ENCODE measurements at places on chromosomes 6 and 20.

DNA sequence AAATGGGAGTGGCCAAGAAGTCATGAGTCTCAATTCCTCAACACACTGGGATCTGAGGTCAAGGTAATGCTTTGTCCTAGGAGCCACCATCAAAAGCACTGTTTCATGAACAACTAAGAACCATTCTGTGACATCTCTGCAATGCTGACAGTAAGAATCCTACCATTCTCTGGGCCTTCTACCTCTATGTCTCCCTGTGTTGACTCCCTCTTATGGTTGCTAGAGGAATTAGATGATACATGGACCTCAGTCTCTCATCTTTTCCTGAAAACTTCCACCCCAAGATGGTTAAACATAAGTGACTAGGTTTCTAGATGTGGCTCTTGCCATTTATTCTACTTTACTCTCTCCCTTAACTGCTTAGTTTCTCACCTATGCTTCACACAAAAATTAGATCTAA is 9.1 kb downstream of the MTRF1L start:
- no peak for DNase-seq

GRCh38 chr6:87068795-87069194 is 26.1 kb downstream of the CGA start:
- no peak for DNase-seq

GRCh38 chr6:34352305-34352937 is 40.0 kb downstream of the NUDT3 start:
- DNase-seq: no peak

DNA sequence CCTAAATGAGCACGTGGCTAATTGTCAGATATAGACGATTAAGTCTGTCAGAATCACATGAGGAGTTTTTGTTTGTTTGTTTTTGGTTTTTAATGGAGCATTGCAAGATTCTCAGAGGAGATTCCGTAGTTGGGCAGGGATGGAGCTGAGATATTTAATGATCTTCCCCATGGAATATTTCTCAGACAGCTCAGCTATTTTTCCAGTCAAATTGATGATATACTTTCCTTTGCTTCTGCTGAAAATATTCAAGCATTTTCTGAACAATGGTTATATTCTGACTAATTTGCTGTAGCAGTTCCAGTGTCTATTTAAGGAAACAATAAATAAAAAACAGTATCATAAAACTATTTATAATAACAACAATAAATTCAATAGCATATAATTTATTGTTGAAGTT is 348.4 kb downstream of the KIF16B start:
- DNase-seq: no peak

GRCh38 chr6:157099912-157100593 is 223.3 kb downstream of the TMEM242 start:
- no peak for DNase-seq

GRCh38 chr6:14638906-14639761 is 521.6 kb downstream of the CD83 start:
- DNase-seq: no peak

DNA sequence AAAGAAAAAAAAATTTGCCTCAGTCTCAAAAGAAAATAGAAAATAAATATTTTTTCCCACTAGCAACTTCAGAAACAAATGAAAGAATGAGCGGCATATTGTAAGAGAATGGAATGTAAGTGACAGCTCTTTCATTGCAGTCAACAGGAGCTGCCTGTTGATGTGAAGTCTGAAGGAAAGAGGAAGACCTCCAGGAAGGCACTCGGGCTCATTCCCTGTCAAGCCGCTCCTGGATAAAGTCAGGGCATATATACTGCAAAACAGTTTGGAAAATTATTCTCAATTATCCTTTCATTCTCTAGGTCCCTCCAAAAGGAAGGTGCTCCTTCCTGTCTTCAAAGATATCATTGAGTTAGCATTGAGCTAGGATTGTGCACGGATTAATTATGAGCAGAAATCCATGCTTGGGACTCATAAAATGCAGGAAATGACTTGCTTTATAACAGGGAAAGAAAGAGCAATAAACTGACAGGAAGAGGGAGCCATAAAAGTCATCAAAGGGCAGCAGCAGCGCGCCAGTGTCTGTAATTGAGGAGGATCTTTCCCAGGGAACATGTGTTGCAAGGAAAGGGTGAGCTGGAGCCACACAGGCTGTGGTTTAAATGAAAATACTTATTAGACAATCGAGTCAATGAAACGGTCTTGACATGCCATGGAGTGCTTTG is 218.2 kb downstream of the C6orf118 start:
- peak; percentile 14 for DNase-seq

DNA sequence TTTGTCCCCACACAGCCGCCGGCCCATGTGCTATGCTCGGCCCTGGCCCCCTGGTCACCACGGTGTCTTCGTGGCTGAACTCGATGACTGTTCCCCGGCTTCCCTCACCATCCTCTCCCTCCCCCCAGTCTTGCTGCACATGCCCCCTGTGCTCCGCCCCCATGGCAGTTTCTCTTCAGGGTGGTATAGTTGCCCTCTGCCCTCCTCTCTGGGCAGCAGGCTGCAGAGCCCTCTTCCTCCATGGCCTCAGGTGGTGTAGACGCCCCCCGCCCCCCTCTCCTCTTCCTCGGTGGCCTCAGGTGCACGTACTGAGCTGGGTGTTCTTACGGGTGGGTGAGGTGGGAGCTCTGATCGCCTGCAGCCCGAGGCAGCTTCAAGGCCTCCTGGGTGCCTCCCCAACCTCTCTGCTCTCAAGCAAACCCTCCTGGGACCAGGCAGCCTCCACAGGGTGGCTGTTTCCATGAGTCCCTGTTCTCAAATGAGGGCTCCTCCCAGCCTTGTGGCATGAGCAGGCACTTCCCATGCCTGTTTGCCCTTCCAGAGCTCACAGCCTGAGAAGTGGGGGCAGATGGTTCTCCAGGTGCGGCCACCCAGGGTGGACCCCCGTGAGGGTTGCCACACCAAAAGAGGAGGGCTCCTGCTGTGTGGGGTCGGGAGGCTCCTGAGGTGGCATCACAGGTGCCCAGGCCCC is 24.8 kb downstream of the COL20A1 start:
- DNase-seq: no peak

DNA sequence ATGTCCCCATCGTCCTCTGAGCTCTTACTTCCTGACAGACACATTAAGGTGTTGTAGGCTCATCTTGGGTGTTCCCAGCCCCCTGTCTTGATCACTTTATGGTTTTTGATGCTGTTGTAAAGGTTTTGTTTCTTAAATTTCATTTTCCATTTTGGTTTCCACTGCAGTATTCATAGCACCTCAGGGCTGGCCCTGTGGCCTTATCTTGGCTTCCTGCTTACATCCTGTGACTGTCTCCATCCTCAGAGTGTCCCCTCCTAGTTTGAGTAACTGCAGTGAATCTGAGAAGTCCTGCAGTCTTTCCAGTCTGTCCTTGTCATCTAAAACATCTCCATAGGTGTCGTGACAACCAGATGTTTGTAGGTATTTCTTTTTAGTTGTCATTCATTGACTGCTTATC is 50.9 kb downstream of the JARID2 start:
- no peak for DNase-seq

DNA sequence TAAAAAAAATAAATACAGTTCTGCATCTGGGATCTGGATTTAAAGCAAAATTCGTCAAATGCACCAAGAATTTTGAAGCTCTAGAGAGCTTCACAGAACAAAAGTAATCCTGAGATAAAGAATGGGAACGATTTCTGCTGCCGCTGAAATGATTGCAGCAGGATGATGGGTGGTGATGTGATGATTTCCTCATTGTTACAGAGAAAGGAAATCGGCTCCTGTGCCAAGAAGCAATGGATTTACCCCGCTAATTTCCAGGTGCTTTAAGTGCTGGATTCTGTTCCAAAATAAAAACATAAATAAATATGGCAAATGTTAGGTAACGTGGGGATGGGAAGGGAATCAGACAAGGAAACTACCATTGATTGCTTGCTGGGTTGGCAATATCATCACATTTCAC is 1067.9 kb upstream of the MAP3K7 start:
- no peak for DNase-seq

GRCh38 chr6:130457605-130458004 is 91.8 kb downstream of the TMEM200A start:
- no peak for DNase-seq

DNA sequence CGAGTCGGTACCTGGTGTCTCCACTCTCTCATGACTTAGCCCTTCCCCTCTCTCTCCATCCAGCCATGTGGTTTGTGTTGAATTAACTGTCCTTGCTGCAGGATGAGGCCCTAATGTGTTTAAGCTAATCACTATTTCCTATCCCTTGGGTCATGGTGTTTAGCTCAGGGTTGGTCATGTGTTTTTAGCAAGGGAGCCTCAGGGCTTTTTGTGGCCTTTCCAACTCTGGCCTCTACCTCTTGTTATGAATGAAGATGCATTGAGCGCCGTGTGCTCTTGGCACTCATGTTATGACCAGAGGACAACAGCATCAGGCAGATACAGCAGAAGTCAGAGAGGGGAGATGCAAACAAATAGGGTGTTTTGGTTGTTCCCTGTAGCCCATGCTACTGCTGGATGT is 674.2 kb upstream of the FLRT3 start:
- DNase-seq: no peak

- no peak for DNase-seq
These were observed 10.6 kb downstream of the NFATC2 start for GRCh38 chr20:51531712-51532456.

DNA sequence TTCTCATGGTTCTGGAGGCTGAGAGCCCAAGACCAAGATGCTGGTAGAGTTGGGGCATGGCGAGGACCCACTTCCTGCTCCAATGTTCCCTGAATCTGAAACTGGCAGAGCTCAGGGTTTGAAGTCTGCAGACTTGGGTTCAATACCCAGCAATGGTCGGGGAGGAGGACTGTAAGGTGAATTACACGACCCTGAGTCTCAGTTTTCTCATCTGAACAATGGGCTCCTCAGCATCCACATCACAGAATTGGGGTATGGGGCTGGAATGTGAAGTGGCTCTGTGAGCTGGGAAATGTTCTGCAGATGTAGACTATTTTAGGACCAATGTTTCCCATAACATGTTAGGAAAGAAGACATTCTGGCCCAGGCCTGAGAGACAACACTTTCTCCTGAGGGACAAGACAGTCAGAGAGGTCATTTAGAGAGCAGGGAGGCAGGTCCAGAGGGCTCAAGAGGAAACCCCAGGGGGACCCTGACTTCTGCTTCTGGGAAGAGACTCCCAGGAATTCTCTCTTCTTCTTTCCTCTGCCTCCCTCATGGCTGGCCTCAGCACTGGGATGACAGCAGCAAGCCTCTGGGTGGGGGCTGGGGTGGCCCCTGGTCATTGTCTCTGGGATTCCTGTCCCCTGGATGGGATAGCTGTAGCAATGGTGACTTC is 141.3 kb upstream of the PMEPA1 start:
- no peak for DNase-seq

- no peak for DNase-seq
These were observed 108.2 kb downstream of the KIF6 start for GRCh38 chr6:39617026-39617425.

GRCh38 chr20:48932375-48932941 is 10.9 kb downstream of the ARFGEF2 start:
- DNase-seq: no peak

GRCh38 chr6:10412461-10413261 is 2.2 kb downstream of the TFAP2A start:
- DNase-seq: peak; percentile 52

GRCh38 chr6:12245763-12246718 is 44.1 kb upstream of the EDN1 start:
- DNase-seq: no peak

- no peak for DNase-seq
These were observed 29.7 kb downstream of the AKAP12 start for GRCh38 chr6:151269321-151269995.

DNA sequence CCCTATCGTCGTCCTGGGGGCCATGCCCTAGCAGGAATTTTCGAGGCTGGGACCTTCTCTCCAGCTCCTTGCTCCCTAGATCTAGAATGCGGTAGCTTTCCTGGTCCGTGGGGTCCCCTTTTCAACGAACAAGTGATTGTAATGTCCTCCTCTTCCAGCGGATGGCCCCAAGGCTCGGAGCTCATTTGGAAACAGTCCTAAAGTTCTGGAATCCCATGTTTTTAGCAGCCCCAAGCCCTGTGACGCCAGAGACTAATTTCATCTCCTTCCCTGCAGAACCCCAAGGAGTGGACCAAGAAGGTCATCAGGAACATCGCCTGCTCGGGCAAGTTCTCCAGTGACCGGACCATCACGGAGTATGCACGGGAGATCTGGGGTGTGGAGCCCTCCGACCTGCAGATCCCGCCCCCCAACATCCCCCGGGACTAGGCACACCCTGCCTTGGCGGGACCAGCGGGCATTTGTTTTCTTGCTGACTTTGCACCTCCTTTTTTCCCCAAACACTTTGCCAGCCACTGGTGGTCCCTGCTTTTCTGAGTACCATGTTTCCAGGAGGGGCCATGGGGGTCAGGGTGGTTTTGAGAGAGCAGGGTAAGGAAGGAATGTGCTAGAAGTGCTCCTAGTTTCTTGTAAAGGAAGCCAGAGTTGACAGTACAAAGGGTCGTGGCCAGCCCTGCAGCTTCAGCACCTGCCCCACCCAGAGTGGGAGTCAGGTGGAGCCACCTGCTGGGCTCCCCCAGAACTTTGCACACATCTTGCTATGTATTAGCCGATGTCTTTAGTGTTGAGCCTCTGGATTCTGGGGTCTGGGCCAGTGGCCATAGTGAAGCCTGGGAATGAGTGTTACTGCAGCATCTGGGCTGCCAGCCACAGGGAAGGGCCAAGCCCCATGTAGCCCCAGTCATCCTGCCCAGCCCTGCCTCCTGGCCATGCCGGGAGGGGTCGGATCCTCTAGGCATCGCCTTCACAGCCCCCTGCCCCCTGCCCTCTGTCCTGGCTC is 48.5 kb downstream of the PYGB start:
- no peak for DNase-seq

GRCh38 chr20:5807431-5807830 is 57.2 kb downstream of the SHLD1 start:
- no peak for DNase-seq

GRCh38 chr6:25050356-25050755 is 114.6 kb upstream of the RIPOR2 start:
- DNase-seq: no peak

DNA sequence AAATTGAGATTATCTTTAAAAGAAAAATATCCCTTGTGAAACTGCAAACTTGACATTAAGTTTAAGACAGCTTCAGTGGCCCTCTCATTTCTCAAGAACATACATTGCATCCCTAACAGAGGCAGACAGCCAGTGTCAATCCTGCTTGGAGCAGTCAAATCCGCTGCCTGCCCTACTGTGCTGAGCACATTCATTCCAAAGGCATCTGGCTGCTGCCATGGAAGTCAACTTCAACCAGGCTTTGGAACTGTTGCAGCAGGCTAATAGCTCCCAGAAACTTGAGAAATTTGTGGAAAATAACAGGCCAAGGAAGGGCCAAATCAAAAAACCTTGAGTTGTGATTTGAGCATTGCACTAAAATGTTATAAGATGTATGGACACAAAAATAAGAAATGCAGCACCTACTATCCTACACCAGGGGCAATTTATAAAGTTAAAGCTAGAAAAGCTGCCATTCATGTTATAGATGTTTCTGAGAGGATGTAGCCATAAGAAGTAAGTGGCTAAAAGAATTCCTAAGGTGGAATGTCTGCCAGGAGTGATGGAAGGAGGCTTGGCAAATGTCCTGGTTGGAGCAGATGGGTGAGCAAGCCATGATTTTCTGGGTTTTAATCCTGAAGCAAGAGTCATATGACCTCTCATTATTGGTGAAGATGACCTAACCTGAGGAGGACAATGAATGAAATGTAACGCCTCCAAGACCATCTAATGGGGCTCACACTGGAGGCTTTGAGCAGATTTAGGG is 31.4 kb upstream of the HAO1 start:
- DNase-seq: no peak
